ENCODE measurements at places on chromosomes 1 and 21. TPM values are rescaled to one million over a fixed set of nuclear protein-coding genes. Genes with fewer than 3 reads are reported as not detected.
A peak's percentile ranks its signal among the peaks of the same experiment; 100 is the strongest.

DNA sequence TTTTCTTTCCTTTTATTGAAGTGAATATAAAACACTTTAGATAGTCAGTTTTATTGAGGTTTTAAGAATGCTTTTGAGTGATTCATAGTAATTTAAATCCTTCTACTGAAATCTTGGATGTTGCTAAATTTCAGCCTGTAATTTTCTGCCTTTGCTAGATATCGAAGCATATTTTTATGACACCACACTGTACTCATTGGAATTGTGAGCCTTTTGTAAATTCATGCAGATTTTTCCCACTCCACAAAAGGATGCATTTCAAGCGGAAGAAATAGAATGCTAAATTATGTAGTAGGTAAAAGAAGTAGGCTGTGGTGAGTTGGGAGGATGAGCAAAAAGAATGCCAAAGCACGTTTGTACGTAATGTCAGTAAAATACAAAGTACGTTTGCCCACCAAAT is 13.8 kb downstream of the SNX7 start:
- no peak for DNase-seq

DNA sequence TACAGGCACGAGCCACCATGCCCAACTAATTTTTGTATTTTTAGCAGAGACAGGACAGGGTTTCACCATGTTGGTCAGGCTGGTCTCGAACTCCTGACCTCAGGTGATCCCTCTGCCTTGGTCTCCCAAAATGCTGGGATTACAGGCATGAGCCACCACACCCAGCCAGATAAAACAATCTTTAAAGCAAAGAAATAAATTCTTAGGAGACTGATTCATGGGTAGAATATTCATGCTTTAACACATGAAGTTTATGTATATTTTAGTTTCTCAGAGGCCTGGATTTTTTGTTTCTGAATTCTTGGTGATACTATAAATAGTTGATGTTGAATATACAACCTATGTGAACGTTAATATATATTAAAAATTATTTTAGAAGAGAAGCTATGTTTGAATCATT is 127.4 kb upstream of the KIAA1614 start:
- DNase-seq, result no peak

DNA sequence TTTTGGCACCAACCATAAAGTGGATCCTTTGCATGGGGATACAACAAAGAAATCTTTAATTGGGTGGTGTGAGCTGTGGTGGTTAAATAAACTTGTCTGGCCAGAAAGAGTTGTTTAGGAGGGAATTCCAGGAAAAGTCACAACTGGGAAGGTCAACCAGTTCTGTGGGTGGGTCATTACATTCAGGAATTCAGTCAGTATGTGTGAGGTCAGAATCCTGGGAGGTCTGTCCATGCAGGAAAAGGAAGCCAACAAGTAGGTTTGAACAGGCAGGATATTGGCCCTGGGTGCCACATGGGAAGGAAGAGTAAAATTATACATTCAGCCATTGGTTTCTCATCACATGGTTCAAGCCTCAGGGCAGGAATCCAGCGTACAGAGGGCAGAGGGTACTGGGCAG is 162.3 kb upstream of the ADAMTS5 start:
- no peak for DNase-seq

DNA sequence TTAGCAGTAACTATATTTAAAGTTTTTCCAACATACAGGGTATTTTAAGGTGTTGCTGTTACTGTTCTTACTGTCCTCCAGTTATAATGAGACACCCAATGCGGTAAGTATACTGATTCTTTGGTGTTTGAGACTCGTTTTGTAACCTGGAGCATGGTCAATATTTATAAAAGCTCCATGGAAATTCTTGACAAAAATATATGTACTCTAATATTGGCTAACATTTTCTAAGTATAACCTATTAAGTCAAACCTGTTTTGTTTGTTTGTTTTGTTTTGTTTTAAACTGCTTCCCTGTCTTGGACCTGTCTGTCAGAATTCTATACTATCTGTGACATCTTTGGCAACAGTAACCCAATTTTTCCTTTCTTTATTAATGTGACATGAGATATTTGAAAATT is 15.9 kb upstream of the CAP1 start:
- DNase-seq, result no peak

DNA sequence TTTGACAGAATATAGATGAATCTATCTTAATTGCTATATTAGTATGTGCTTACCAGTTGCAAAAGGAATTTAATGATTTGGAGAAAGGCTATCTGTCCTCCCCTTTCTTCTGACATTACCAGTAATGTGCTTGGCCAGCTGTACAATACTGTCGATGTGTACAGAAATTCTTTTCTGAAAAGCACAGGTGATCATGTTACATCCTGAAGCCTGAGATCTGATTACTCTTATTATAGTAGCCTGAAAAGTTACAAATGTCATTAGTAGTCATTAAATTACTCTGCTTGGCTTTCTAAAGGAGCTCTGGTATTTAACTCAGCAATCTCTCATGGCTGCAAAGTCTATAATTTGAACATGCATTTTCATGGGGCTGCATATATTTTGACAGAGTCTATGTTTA is 209.8 kb downstream of the PTPRC start:
- no peak for DNase-seq

- DNase-seq, result peak; percentile 80
These were observed 1.1 kb upstream of the MARCKSL1 start for GRCh38 chr1:32336963-32337675.

- no peak for DNase-seq
These were observed 34.8 kb downstream of the TSNAX start for GRCh38 chr1:231563247-231563646.

- DNase-seq, result no peak
These were observed 4.8 kb upstream of the PCBP3 start for GRCh38 chr21:45638707-45639106.

- DNase-seq, result no peak
These were observed 37.0 kb upstream of the B3GALT5 start for GRCh38 chr21:39575775-39576174.

DNA sequence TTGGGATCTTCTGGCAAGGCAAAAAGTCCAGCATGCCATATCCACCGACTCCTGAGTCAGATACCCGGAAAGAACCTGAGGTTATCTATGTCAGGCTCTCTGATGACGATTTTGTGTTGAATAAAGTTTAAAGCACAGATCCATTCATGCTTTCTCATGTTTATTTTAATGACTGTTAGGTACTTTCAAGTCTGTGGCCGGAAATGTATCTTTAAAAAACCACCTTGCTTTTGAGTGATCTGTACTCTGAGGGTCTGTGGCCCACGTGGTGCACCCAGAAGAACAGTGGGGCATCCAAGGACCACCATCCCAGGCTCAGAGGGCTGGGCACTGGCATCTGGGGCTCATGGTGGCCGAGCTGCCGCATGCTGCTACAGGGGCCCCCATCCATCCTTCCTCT is 30.1 kb upstream of the VASH2 start:
- DNase-seq, result no peak

DNA sequence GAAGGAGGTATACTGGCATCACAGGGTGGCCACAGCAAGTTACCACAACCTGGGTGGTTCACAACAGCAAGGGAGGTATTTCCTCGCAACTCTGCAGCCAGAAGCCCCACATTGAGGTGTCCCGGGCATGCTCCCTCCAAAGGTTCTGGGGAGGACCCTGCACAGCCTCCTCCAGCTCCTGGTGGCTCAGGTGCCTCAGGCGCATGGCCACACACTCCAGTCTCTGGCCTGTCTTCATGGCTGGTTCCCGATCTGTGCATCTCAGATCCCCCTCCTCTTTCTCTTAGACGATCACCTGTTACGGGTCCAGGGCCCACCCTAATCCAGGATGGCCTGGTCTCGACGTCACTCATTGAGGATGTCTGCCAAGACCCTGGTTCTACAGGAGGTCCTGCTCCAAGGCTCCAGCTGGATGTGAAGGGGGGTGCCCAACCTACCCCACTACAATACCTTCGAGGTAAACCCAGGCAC is 6.7 kb upstream of the ARF1 start:
- no peak for DNase-seq

GRCh38 chr1:177847843-177848242 is 122.0 kb downstream of the SEC16B start:
- DNase-seq, result no peak

GRCh38 chr1:166675213-166675612 is 164.1 kb upstream of the POGK start:
- no peak for DNase-seq

DNA sequence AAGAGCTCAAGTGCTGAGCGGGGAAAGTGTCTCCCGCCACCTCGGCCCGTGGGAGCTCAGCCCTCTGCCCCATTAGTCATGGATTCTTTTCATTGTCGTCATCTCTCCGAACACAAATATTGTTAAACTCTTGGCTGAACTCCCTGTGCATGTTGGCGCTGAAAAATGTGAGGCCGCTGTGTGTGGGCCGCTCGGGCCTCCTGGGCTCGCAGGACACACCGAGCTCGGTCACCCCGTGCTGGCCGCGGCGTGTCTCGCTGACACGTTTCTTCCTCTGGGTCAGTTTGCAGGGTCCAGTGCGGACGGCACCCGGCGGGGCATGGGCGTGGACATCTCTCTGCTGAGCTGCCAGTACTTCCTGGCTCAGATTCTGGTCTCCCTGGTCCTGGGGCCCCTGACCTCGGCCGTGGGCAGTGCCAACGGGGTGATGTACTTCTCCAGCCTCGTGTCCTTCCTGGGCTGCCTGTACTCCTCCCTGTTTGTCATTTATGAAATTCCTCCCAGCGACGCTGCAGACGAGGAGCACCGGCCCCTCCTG is 25.6 kb downstream of the SLC45A1 start:
- DNase-seq, result no peak

DNA sequence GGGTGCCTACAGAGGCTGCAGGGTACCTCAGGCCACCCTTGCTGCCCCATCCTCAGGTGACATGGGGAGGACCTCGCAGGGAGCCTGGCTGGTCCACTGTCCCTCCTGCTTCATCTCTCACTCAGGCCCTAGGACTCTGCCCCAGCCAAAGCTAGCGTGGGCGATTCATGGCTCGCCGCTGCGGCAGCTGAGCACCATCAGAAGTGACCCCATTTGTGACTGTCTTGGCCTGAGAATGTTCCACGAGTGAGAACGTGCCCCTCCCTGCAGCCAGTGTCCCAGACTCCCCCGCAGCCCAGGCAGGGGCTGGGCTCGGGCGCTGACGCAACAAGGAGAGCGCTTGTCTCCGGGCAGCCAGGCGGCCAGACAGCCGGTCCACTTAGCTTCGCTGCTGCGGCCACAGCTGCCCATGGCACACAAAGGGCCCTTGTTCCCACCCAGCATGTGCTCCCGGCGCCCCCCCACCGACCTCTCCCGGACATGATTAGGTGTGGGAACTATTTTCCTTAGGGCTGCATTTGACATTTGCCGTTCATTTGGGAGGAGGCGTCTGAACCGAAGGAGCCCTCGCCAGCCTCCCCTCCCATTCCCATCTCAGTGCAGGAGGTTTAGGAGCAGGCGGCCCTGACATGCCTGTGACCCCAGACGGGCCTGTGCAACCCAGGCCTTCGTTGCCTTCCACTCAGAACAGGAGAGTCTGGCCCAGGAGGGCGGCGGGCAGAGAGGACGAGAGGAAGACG is 19.3 kb upstream of the POFUT2 start:
- no peak for DNase-seq

- no peak for DNase-seq
These were observed 57.1 kb downstream of the TMEM53 start for GRCh38 chr1:44616991-44617702.

DNA sequence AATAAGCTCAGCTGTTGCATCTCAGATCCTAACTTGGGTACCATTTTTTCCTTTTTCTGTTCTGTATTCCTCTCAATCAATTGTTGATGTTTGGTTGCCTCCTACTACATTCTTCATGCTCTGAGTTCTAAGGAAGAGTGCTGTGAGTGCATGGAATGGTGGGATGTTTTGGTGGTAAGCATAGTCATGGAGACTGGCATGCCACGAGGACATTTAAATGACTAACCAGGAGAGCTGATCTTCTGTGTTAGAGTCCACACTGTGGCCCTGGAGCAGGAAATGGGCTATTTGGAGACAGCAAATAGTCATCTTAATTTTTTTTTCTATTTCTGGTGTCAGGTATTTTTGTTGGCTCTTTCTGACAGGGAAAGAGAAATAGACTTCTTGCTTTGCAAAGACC is 69.5 kb upstream of the HSD17B7 start:
- DNase-seq, result no peak

DNA sequence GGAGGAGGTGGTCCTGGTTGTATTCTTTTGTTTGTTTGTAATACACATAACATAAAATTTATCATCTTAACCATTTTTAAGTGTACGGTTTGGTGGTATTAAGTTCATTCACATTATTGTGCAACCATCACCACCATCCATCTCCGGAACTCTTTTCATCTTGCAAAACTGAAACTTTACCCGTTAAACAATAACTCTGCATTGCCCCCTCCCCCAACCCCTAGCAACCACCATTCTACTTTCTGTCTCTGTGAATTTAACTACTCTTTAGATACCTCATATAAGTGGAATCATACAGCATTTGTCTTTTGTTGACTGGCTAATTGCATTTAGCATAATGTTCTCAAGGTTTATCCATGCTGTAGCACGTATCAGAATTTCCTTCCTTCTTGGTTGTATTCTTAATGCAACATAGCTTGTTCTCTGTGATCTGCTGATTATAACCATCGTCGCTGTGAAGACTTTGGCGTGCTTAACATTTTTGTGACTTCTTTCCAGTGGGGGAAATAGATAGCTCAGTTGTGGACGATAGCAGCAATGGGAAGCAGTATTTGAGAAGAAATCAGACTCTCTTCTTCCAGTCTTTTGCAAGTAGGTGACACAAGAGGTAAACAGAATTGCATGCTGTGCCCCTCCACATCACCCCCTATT is 117.5 kb upstream of the HOOK1 start:
- peak; percentile 49 for DNase-seq

DNA sequence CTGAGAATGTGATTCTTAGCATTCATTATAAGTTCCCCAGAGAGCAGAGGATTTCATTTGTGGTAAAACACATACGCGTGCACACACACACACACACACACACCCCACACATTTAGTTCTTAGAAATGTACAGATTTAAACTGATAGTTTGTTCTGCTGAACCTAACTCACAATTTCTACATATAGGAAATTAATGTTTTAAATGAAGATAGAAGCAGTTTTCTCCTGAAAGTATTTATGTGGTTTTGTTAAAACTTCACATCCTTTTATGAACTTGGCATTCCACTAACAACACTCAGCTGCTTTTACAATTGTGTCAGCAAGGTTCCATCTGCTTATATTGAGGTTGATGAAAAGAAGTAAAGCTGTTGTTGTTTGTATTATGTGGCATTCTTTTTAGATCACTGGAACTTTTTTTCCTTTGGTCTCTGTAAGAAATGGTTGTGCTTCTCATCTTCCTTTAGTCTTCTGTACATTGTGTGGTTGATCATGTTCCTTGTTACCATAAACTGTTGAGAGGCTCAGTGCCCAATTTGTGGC is 41.6 kb downstream of the AK4 start:
- DNase-seq, result no peak

The PLA2G2C gene
- total RNA-seq, result 0.43 TPM

The DNAJB4 gene
- 9.1 TPM for total RNA-seq

The SH2D2A gene
- 294 TPM for total RNA-seq

The C1orf141 gene
- total RNA-seq, result 0.70 TPM

The AKR7A3 gene
- 0.88 TPM for total RNA-seq

The IL12RB2 gene
- total RNA-seq, result 86.9 TPM

The SLC27A3 gene
- total RNA-seq, result 7.8 TPM

The SPRR2A gene
- not detected for total RNA-seq

The RAP1GAP gene
- total RNA-seq, result 1.7 TPM

The MRPS15 gene
- total RNA-seq, result 115 TPM

The ATG4C gene
- 14.6 TPM for total RNA-seq

The TFB2M gene
- 13.6 TPM for total RNA-seq

The MORN1 gene
- 5.4 TPM for total RNA-seq

The DMBX1 gene
- total RNA-seq, result 0.12 TPM

The MYBPH gene
- not detected for total RNA-seq

The RNU1-3 gene
- total RNA-seq, result 1,409 TPM

The VTCN1 gene
- not detected for total RNA-seq

The HPCA gene
- total RNA-seq, result 0.29 TPM

The PKP1 gene
- not detected for total RNA-seq

The F13B gene
- total RNA-seq, result not detected

Data from activated CD4-positive, alpha-beta memory T cell treated with anti-CD3 and anti-CD28 coated beads for 36 hours (primary cell).